Hepatic stellate cell (primary cell): ENCODE measurements at places on chromosomes 16 and 17.
A peak's percentile ranks its signal among the peaks of the same experiment; 100 is the strongest.

DNA sequence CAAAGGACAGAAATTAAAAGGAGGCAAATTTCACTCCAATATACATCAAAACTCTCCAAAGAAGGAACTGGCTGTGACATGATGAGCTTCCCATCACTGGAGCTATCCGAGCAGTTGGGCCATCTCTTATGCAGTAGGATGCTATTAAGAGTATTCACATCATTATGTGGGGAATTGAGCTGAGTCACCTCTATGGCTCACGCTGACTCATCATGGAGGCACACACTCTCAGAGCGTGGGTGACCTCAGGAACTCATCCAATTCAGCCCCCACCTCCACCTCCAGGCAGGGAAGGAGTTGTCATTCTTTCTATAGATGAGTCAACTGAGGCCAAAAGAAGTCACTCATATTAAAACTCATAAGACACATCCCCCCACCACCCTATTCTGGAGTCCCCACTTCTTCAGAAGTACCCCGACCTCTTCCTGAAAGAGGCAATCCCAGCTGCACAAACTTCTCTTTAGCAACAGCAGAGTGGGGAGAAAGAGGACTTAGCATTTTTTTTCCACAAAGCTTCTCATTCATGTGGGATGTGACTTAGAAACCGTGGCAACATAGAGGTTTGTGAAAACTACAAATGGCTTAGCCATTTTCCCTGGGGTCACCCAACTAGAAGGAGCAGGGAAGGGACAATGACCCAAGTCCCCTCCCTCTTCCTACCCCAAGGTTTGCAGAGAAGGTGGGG is 32.5 kb downstream of the ABCC12 start:
- peak; percentile 96 for DNase-seq

GRCh38 chr16:84348386-84348888 is 19.9 kb upstream of the ATP2C2 start:
- no peak for DNase-seq

GRCh38 chr16:15874745-15875314 is 13.6 kb downstream of the CEP20 start:
- DNase-seq: peak; percentile 50

DNA sequence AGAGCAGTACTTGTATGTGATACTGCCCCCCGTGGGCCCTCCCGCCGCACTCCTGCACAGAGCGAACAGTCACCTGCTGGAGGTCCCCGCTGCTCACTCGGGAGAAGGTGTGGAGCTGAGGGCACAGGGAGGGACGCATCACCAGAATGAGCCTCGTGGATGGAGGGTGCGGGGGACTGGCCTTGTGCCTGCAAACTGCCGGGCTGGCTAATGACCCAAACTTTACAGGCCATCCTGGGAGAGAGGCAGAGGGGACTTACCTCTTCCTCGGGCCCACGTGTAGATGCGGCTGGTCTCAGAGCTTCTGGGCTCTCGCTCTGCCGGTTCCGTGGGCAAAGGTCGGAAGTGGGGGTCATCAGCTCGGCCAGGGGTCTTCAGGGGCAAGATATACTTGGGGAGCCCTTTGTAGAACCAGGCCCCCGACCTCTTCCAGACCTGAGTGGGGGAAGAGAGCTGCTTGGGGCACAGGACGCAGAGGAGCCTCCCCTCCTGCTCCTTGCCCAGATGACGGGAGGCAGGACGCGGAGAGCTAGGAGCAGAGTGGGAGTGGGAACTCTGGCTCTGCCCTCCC is 65.5 kb upstream of the DOC2B start:
- DNase-seq: no peak

DNA sequence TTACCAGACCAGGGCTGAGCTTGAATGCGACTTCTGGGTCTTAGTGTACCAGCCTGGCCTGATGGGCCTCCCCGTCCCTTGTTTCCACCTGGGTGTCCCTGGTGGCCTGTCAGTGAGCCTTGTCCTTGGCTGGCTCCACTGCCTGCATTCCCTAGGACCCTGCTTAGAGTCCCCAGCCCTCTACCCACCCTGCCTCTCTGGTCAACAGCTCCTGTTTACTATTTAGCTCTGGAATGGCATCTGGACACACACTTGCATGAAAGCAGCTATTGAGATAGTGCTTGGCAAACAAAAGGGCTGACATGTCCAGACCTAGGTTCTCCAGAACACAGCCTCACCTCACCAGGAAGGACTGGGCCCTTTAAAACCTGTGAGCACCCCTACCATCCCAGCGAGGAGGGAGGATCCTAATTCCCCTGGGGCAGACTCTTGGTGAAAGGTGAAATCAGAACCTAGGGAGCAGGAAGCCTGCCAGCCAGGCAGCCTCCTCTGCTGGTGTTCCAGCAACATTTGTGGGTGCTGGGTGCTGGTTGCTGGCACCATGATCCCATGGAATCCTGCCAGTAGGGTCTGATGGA is 38.8 kb downstream of the RAI1 start:
- no peak for DNase-seq

- DNase-seq: peak; percentile 48
Observed at GRCh38 chr16:3459401-3460090, 16.1 kb downstream of the NAA60 start.

DNA sequence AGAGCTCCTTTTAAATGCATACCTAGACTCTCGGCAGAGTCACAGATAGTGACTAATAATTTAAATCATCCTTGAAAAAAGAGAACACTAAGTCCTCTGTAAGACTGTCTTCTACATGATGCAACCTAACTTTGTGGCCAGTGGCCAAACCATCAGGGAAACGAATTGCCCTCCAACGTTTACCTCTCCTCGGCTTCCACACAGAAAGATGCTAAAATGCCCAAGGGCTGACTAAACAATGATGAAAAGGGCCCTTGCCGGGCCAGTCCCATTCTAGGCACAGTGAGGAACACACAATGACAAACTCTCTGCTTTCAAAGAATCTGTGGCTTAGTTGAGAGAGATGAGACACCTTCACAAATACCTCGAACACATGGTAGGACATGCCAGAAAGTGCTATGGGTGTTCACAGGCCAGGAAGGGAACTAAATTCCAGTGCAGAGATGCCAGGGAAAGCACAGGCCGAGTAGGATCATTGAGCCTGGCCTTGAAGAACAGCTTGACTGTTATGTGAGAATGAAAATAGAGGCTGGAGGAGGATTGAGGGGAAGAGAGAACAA is 35.3 kb upstream of the PITPNM3 start:
- DNase-seq: no peak

- DNase-seq: no peak
Observed at GRCh38 chr17:27985306-27985705, 57.2 kb upstream of the NLK start.

DNA sequence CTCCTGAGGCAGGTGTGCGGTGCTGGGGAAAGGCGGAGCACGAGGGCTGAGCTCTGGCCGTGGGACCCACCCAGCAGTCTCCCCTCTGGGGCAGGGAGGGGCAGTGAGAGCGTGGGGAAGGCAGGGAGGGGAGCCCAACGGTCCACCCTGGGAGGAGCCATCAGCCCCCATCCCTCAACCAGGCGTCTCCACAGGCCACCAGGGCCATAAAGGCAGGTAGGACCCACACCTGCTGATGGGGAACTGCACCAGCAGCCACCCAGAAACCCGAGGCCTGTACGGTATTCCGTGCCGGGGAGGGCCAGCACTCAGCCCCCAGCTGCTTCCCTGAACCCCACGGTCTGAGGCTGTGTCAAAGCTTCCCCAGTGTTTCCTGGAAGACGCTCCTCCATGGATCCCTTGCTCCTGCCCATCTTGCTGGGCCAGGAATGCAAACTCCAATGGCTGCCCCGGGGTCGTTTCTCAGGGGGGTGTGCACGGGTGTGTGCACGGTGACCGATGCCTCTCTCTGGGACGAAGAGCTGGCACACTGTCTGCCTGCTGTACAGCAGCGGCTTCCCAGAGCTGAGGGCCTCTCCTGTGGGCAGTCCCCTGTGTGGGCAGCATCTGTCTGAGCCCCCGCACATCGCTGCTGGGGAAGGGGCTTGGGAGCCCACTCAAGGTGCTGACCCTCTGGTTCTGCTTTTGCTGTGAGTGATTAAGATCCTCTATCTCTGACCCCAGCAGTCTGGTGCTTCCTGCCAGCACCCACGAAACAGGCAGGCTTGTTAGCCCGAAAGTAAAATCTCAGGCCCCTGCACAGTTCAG is 17.2 kb upstream of the METRNL start:
- no peak for DNase-seq

GRCh38 chr17:39621523-39622379 is 5.0 kb upstream of the PPP1R1B start:
- peak; percentile 91 for DNase-seq

GRCh38 chr16:64841482-64841881 is 280.4 kb downstream of the CDH11 start:
- no peak for DNase-seq
